ENCODE measurements at places on chromosomes 6 and 20.
A peak's percentile ranks its signal among the peaks of the same experiment; 100 is the strongest.

- DNase-seq, result no peak
These were observed 124.5 kb upstream of the SAMD5 start for GRCh38 chr6:147384029-147384428.

DNA sequence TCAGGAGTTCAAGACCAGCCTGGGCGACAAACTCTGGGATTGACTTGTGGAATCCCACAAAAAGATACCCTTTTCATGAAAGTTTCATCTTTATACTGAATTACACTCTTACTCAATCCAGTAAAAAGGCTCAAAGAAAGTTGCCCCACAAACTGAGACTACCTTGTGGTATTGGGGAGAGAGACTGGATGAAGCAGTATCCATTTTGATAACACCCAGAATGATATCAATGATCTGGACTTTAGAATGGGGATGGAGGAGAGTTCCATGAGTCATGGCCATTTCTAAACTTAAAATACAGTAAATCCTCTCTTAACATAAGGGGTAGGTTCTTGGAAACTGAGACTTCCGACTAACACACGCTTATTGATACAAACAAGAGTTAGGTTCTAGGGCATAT lies 4.7 kb downstream of the STAU1 start:
- DNase-seq, result no peak

GRCh38 chr6:34223381-34223955 lies 13.2 kb upstream of the HMGA1 start:
- no peak for DNase-seq

DNA sequence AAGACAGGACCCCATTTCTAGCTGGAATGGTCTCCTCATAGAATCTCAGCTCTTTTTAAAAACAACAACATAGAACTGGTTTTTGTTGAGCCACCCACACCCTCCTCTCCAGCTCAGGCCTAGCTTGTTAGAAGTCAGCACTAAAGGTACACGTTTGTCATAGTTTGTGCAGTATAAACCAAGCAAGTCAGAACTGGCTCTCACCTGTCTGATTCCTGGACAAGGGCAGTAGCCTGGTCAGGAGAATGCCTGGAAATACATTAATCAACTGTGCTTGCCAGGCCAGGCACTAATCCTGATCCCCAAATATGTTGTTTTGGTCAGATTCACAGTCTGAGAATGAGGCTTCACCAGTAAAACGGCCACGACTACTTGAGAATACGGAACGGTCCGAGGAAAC lies 296.7 kb downstream of the ZFAND3 start:
- DNase-seq, result no peak

- DNase-seq, result no peak
These were observed 188.1 kb downstream of the CD83 start for GRCh38 chr6:14305624-14306023.

- no peak for DNase-seq
These were observed 6.1 kb downstream of the GSTA5 start for GRCh38 chr6:52834481-52834880.

DNA sequence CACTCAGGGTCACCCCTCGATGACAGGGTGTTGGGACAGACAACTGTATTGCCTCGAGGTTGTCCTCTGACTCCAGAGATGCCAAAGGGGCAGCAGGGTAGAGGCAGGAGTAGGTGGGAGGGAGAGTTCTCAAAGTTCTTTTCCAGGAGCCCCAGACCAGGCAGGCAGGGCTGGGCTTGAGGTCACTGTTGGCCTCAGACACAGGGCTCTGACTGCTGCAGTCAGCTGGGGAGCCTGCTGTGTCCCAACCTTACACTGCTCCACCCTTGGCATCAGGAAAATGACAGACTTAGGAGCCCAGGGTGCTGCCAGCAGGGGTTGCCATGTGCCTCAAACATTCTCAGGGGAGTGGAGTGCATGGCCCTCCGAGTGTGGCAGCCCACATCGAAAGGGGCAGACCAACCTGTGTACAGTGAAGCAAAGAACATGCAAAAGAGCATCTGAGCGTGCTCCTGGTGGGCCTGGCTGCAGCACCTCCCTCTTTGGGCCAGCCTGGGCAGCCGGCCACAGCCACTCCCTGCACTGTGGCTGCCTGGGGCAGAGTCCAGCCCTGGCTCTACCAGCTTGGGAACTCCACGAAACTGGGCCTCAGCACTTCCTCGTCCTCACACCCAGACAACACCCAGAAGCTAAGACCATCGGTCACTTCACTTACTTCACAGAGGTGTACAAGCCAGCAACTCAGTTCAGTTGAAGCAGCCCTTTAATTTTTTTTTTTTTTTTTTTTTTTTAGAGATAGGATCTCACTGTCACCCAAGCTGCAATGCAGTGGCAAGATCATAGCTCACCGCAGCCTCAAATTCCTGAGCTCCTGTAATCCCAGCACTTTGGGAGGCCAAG lies 24.0 kb downstream of the C6orf132 start:
- no peak for DNase-seq

GRCh38 chr6:109772883-109773431 lies 81.9 kb downstream of the FIG4 start:
- no peak for DNase-seq

GRCh38 chr20:8932192-8933165 lies 136.4 kb upstream of the PLCB4 start:
- DNase-seq, result no peak

- no peak for DNase-seq
These were observed 134.3 kb downstream of the SLC23A2 start for GRCh38 chr20:4867051-4867450.

GRCh38 chr20:25468126-25469075 lies 60.9 kb downstream of the GINS1 start:
- DNase-seq, result no peak

DNA sequence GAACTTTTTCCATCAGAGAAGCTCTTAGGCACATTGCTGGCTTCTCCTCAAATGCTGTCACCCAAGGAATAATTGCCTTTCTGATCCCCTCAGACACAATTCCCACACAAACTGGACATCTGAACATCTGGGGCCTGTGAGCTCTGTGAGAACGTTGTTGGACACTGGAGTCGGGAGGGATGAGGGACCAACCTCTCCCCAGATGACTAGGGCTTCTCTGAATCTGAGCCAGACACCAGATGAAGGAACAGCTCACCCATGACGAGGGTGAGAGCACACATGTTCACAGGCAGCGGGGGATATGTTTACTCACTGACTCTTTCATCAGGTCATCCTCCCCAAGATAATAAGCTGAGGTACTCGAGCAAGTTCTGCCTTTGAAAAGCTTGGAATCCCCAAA lies 283.9 kb upstream of the SUPT3H start:
- DNase-seq, result no peak

DNA sequence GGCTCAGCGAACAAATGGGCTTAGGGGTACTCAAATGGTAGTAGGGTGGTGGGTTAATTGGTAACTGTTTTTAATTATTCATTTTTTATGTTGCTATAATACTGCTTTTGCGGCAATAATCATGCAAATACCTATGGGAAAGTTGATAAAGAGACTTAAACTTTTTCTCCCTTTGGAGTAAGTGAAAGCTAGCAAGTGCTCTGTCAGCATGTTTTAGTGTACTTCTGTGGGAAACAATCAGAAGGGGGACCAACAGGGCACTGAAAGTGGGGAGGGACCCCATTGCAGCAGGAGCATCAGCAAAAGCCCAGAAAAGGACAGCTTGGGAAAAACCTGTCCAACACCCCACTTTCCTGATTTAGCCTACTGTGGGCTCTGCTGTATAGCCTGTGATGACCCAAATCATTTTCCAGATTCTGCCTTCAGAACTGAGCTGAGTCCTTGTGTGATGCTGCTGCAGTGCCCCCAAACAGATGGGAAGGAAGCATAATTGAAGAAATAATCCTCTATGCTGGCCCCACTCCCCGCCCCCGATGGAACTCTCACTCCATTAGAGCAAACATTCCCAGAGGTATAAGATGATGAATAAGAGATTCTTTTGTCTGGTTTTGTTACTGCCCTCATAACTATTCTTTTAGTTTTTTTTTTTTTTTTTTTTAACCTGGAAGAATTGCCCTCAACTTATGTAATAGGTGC lies 322.8 kb downstream of the CD83 start:
- no peak for DNase-seq

GRCh38 chr6:25660512-25660911 lies 8.5 kb downstream of the SCGN start:
- no peak for DNase-seq

DNA sequence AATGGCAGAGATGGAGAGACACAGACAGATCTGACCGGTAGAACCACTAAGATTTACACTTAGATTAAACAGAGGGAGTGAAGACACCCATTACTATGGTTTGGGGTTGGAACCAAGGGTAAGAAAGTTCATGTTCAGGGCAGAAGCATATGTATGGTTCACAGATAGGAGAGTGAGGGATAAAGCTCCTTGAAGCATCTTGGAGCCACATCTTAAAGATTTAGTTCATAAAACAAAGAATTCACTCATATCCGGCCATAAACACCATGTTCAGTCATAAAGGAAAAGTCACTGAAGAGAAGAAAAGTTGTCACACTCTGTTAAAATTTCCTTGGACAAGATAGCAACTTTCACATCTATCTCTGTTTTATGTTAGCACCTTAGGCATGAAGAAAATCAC lies 18.0 kb downstream of the STX7 start:
- DNase-seq, result no peak

DNA sequence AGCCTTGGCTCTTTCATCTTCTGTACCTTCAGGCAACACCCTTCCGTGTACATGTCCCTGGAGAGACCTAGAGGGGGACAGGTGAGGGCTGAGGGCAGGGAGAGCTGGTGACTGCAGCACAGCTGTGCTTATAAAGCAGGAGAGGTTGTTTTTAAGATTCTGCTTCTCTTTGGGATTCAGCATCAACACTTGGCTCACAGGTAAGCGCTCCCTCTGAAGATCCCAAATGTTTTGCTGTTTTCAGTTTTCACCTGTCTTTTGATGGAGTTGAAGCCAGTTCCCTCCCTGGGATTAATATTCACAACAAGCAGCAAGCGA lies 19.4 kb upstream of the TRAF3IP2 start:
- DNase-seq, result no peak

GRCh38 chr6:25295651-25296050 lies 16.5 kb downstream of the CARMIL1 start:
- DNase-seq, result no peak

- DNase-seq, result no peak
These were observed 58.7 kb upstream of the SULF2 start for GRCh38 chr20:47843886-47844567.

DNA sequence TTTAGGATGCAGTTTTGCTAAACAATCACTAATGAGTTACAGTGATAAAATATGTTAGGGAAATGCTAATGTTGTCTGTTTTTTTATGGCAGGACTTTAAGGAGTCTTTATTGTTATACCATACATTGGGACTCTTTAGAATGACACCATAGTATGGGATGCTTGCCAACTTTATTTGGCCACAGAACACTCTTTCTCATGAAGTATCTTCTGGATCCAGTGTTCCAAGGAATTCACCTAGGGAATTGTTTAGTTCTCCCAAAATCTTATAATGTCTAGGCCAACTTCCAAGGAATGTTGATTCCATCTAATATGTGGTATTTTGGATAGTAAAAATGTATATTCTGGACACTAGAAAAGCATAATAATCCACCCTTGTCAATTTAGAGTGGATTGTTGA lies 3.3 kb downstream of the RIN2 start:
- no peak for DNase-seq

DNA sequence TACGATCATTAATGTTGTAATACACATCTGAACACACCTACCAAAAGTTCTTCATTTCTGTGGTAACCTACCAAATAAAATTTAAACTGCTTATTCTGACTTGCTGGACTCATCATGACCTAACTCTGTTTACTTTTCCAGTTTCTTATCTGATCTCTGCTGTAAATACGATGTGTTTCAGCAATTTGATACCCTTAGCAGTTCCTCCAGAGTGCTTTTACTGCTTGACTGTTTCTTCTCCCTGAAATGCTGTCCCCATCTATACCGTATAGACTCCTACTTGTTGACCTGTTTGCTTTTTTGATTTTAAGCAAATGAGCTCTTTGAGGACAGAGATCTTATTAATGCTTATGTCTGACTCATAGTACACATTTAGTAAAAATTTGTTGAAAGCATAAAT lies 119.5 kb downstream of the SCAF8 start:
- no peak for DNase-seq

GRCh38 chr6:130473886-130474285 lies 108.1 kb downstream of the TMEM200A start:
- no peak for DNase-seq

- no peak for DNase-seq
These were observed 37.6 kb upstream of the ANGPT4 start for GRCh38 chr20:953742-954141.

GRCh38 chr20:51697096-51697826 lies 70.9 kb downstream of the ATP9A start:
- no peak for DNase-seq

DNA sequence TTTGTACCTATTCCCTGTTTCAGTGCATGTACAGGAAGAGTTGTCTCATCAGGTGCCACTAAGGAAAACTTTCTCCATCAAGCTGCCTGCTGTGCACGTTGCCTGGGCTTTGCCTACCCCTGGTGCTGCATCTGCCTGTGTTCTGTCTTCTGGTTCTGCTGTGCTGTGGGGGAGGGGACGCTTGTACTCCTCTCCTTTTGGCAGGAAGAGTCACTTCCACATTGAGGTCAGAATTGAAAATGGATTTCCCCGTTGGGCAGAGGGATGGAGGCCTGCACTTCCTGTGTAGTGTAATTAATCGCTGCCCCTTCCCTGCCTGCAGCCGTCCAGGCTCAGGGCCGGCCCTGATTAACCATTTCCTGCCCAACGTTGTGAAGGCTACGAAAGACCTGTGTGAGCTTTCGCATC lies 153.3 kb downstream of the SCML4 start:
- DNase-seq, result peak; percentile 57

- no peak for DNase-seq
These were observed 256.7 kb upstream of the RAB32 start for GRCh38 chr6:146286961-146287360.

DNA sequence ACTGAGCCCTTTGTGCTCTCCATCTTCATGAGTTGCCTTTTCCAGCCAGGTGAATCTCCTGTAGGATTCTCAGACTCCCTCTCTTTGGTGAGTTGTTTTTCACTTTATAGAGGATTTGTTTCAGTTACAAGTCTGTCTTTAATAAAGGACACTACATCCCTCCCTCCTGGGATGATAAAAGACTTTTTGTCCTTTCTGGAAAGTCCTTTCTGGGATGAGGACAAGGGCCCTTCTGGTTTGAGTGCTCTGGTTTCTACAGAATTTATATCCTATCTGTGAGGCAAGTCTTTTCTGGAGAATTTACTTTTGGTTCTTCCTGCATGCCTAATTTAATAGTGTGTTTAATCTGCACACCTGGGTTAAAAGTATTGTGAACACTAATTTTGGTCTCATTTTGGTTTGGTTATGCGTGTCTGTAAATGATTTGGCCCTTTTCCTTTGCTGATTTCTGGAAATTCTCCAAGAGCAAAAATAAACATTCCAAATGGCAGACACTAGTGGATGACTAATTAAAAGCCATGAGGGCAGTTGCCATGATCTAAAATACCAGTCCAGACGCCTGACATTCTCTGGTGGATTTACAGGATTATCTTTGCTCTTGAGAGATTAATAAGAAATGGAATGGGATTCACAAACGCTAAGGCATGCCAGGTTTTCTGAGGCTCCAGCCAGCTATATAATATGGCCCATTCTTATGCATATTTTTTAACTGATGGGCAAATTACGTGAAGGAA lies 44.8 kb downstream of the TCP11 start:
- DNase-seq, result no peak

GRCh38 chr20:53950031-53950430 lies 120.4 kb downstream of the BCAS1 start:
- no peak for DNase-seq
